ENCODE measurements at places on chromosomes 11 and 22.
A peak's percentile ranks its signal among the peaks of the same experiment; 100 is the strongest.

DNA sequence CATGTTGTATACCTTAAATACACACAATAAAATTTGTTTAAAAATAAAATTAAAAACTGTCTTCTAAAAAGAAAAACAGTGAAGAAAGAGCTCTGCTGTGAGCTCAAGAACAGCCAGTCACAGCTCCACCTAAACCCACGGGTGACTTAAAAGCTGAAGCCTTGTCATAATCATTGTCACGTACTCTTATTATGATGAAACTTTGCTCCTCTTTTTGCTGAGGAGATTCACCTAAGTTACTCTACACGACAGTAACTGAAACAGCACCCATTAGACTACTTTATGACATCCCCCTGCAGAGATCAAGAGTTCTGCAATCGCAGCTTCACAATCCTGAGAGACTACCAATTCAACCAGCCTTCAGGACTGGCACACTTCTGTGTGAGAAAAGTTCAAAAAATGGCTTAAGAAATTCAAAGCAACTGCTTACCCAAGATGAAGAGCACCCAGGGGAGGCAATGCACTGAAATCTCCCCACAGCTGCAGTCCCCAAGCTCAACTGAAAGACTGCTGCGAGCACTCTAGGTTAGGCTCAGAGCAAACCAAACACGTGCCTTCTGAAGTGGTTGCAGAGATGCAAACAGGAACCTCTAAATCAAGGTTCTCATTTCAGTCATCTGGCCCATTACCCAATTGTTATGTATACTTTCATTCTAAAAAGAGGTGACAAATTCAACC lies at the start of gene JAML:
Gene JAML (minus strand): TSS at position 501 of the 678 bp plus-strand sequence. CDS start 10,145 bp downstream, outside the sequence.
- DNase-seq, result no peak

- no peak for DNase-seq
These were observed 8.7 kb downstream of the PTH start for GRCh38 chr11:13486926-13487660.

DNA sequence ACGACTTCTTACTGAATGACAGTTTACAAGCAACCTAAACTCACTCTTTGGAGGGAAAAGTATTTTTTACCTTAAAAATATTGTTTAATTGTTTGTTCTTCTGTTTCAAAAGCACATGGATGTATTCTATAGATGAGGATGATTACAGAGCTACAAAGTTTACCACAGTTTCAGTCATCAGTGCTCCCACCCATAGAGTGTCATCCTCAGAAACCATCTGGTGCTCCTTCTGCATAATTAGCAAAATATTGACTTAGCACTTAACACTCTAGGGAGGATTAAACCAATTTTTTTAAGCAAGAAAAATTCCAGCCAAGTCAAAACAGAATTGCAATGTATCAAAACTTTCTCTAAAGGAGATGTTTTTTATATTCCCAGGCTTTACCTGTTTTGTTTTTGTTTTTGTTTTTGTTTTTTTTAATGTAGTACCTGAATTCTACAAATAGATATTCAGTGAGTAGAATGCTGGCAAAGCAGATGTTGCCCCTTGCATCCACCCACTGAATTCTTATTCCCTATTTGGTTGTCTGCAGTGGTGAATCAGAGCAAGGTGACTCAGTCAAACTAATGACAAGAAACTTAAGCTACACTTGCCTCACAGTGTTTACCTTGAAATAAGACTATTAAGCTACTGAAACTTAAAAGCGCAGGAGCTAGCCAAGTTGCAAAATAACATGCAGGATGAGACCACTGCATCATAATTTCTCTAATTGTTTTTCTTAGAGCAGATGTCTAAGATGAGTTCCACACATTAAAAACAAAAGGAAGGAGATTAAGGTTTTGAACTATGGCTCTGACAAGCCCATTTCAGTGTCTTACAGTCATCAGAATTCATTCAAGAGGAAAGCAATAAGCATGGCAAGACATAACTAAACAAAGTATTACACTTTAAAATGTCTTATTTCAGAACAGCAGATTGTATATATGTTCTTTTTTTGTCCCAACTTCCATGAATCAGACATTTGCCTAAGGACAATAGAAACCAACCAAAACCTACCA lies 155.1 kb upstream of the SOX6 start:
- DNase-seq, result peak; percentile 37

GRCh38 chr11:5931061-5931460 lies 11.0 kb upstream of the OR56A3 start:
- no peak for DNase-seq

DNA sequence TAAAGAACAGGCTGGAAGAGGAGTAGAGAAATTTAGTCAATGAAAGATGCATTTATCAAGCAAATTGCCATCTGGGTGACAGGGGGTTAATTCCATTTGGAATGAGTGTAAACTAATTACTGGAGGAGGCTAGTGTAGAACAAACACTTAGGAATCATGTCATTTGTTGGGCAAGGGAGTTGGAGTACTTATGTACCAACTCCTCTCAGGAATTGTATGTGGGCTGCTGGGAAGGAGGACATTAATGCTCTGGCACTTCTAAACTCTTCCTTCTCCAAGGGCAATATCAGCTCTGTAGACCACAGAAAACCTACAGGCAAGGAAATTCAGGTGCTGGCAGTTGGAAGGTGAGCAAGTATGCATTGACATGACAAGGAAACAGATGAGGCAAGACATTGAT lies 141.0 kb downstream of the MSANTD4 start:
- DNase-seq, result no peak

- no peak for DNase-seq
These were observed 18.8 kb upstream of the SUN2 start for GRCh38 chr22:38774496-38775166.

- DNase-seq, result no peak
These were observed 13.5 kb downstream of the RHBDD3 start for GRCh38 chr22:29254286-29254660.

- DNase-seq, result no peak
These were observed 37.4 kb upstream of the PRODH start for GRCh38 chr22:18973264-18974031.

- no peak for DNase-seq
These were observed 170.6 kb downstream of the DYNC2H1 start for GRCh38 chr11:103279821-103280220.

DNA sequence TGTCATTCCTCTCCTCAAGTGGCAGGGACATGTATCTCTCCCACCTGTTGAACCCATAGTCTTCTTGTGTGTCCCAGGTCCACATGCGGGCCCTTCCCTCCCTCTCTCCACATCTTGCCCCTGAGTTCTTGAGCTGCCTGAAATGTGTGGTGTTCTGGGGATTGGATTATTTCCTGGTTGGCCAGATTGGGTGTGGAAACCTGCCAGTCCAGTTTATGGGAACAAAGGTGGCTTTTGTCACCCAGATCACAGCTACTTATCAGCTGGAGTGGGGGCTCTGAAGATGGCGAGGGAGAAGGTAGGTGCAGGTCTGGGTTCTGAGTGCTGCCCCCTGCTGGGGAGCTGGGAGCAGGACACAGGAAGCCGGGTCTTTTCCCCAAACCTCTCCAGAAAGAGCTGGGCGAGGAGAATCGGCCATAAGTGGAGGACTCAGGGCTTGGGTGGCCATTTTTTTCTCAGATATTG lies 14.2 kb downstream of the DTX4 start:
- no peak for DNase-seq

- DNase-seq, result no peak
These were observed 74.4 kb downstream of the WNT11 start for GRCh38 chr11:76131671-76132631.

- no peak for DNase-seq
These were observed 57.1 kb upstream of the HORMAD2 start for GRCh38 chr22:30023099-30023660.

DNA sequence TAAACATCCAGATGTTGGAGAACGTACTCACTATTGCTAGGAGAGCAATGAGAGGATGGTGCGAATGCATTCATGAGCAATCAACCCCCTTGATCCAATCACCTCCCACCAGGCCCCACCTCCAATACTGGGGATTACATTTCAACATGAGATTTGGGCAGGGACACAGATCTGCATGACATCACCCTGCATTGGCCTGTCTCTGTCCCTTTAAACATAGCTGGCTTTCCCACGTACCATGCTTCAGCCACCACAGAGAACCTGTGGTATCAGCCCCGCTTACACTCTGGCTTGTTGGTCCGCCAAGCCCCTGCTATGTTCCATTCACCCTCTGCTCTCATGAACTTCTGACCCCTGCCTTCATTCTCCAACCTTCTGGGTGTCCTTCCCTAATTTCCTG lies 157.5 kb upstream of the E2F8 start:
- DNase-seq, result no peak

DNA sequence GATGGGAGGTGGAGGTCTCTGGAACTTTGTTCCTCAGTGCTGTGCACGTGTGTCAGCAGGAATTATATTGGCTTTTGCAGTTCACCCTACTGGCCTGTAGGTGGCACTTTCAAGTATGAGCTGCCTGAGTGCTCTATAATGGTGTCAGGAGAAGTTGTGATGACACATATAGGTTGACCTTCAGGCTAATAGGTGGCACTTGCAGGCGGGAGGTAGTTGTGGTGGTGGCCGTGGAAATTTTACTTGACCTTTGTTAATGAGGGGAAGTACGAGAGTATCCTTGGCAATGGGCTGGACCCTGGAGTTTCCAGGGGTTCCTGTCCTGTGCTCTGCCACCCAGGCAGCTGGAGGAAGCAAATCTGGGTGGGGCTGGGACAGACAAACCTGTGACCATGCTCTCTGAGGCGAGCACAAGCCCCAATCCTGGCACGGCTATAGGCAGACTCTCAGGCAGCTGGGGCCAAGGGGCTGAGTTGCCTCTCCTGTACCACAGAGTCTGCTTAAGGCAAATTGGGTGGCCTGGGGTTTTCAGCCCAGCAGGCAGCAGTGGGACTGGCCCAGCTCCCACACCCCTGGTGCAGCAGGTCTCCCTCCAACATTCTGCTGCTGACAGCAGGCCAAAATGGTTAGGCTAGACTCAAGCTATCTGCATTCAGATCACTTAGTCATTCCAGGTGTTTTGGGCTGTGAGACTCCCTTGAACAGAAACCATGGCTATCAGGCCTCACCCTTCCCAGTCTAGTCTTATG lies 147.5 kb upstream of the CTSC start:
- no peak for DNase-seq

DNA sequence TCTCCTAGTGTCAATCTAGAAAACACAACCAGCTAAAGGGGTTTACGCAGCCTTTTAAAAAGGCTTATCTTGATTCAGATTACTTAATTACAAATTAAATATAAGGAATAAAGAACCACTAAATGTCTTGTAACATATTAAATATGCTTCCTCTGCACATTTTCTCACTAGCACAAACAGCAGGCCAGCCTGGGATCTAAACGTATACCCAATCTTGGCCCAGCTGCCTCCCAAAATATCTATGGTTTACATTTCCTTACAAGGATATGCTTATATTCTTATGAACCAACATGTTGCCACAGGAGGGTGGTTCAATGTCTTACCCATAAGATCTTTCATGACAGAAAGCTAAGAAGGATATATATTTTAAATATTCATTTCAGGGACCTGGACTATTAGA lies 7.7 kb downstream of the LGR4 start:
- DNase-seq, result no peak

- DNase-seq, result no peak
These were observed 34.7 kb upstream of the RFPL3 start for GRCh38 chr22:32322986-32323385.

DNA sequence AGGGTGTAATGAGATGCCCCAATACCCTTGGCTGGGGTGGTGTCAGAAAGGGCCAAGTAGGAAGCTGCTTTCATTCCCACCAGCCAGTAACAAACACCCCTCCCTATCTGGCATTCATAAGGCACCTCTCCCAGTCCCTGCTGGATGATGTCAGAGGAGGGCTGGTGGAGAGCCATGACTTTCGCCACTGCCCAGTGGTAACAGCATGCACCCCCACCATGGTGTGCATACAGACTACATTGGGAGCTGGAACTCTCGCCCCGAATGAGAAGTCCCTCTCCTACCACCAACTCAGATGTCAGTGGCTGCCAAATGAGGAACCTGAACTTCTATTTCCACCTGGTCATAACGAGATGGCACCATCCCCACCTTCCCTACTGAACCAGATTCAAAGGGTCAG lies 73.3 kb downstream of the SGSM3 start:
- DNase-seq, result no peak

DNA sequence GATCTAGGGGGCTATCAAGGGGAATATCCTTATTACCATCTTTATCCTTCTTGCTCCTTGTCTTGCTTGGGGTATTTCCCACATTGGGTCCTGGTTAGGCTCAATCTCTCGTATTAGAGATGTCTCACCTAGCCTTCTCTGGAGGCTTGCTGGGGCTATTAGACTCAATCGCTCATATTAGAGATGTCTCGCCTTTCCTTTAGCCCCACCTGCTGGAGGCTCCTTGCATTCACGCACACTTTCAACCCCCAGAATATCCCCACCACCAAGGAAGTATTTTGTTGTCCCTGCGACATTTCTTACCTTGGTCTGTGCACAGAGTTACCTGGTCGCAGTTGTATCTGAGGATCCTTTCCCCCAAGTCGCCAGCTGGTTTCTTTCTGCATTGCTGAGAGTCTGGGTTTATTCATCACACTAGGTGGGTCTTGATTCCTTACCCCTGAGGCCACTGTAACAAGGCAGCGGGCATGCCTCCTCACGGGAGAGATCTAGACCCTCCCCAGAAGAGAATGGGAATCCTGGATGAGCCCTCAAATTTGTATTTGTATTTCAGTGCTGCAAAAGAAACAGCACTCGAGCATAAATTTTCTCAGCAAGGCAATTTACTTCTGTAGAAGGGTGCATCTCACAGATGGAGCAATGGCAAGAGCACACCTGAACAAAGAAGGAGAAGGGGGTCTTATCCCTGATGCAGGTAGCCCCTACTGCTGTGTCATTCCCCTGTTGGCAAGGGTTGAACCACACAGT lies 15.9 kb upstream of the HYLS1 start:
- no peak for DNase-seq

- DNase-seq, result no peak
These were observed 123.2 kb upstream of the LDLRAD3 start for GRCh38 chr11:35820614-35821013.

DNA sequence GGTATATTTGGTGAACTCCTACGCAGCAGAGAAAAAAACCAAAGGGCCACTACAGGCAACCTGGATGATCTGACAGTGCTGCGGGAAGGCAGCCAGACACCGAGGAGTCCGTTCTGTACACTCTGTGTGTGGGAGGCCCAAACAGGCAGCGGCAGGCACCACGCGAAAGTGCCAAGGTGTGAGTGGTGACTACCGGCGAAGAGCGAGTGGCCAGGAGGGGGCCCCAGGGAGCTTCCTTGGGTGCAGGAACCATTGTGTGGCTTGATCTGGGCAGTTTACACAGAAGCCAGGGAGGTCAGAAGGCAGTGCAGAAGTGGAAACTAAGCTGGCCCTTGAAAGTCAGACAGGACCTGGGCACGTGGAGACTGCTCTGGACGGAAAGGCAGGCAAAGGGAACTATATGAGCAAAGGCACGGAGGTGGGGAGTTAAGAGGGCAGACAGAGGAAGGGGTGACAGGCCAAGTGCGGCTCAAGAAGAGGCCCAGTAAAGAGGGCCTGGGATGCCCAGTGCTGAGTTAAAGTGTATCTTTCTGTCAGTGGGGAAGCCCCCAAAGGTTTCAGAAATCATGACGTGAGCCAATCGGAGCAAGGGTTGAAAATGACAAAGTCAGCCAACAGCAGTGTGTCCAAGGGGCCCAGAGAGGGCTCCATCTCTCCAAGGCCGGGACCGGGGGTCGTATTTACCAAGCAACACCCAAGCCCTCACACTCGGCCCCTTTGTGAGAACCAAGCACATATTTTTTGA lies 10.6 kb downstream of the TMEM184B start:
- no peak for DNase-seq
